ENCODE measurements at places on chromosomes 12 and 14.

DNA sequence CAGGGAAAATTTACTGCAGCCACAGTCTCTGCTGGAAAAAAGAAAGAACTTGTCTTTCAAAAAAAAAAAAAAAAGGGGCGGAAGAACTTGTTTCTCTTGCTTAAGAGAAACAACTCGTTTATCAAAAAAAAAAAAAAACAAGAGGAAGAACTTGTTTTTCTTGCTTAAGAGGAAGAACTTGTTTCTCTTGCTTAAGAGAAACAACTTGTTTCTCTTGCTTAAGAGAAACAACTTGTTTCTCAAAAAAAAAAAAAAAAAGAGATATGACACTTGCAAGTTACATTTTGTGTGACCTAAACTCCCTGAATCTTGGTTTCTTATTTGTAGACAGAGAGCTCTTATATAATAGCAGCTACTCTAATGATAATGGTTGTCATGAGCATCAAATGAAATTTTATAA is 44.7 kb upstream of the USP15 start:
- no peak for DNase-seq

- no peak for DNase-seq
These were observed 34.6 kb downstream of the GIT2 start for GRCh38 chr12:109961612-109962011.

DNA sequence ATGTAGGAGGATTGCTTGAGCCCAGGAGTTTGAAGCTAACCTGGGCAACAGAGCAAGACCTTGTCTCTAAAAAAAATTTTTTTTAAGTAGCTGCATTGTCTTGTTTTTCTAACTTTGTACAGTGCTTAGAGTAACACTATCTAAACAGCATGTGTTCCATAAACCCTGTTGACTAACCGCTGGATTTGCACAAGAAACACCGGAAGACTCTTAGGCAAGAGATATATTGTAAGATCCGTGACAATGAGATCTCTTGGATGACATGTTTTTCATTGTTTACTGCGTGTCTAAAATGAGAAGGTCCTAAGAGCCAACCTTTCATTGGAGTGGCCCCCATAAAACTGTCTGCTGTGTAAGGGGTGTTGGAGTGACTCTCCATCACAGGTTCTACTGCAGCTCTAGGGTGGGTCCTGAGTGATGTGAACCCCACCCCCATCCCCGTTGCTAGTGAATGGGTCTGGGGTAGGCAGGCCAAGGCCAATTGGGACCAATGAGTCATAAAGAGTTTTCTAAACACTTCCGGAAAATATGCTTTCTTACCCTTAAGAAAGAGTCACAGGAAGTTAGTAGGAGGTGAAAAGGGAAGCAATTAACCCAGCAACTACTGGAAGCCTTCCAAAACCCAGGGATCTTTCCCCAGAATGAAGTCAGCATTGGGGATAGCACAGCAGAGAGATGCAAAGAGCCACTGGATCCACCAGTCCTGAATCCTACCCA is 24.3 kb upstream of the PCNX1 start:
- DNase-seq, result no peak

GRCh38 chr12:58504143-58504938 is 416.0 kb downstream of the LRIG3 start:
- no peak for DNase-seq

DNA sequence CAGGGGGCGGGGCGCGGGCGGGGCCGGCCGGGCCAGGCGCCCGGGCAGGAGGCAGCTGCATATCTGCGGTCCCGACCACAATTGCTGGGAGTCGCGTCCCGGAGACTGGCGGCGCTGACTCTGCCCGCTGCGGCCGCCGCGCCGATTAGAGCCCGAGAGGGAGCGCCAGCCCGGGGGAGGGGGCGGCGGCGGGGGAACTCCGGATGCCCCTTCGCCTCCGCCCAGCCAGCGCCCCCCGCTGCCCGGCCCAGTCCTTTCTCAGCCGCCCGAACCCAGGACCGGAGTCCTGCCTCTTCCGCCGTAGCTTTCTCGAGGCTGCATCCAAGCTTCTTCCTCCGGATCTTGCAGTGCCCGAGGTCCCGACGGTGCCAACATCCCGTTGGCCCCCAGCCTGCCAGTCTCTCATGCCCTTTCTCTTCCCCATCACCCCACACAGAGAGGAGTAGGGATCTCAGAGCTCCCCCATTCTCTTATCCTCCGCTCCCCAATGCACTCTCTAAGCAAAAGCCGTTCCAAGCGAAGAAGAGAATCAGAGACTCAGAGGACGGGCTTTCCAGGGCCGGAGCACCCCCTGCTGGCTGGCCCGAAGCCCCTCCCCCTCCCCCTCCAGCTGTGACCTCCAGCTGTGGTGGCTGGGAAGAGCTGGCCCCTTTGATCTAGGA is 8.8 kb upstream of the SP7 start:
- DNase-seq, result peak; percentile 93

GRCh38 chr14:89681086-89682018 is 264.3 kb upstream of the FOXN3 start:
- no peak for DNase-seq

GRCh38 chr14:104939666-104940410 is 15.2 kb downstream of the PLD4 start:
- no peak for DNase-seq

- no peak for DNase-seq
These were observed 3.3 kb downstream of the FBXL14 start for GRCh38 chr12:1591034-1591433.

Data from esophagus muscularis mucosa (tissue), 4 donors.